ENCODE measurements at places on chromosomes 16 and 17.

DNA sequence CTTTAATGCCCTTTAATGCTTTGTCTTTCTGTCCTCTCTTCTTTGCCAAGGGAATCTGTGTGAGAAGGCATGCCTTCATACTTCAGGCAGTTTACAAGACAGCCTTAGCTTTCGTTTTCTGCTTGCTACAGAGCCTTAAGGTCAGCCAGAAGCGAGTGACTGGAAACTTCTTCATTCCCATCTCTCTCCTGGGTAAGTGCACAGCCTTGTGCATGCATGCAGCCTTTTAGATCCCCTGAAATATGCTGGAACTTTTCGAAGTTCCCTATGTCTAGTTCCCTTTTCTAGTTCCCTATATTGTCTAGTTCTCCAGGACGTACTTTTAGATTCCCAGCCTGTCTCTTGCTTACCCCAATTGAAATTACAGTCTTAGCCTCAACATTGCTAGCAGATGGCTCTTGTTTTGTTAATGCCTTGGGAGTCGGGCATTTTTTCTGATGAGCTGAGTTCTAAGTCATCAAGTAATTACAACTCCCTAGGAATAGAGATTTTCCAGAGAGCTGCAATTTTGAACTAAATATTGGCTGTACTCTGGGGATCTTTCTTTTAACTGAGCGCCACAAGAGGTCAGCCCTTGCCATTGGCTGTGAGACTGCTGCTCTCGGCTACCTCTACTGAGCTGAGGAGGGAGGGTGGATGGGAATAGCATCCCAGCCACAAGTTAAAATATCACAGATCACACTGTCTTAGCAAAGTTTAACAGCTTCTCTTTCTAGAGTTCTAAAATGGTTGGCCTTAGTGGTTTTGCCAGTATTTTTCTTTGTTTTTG is 22.7 kb upstream of the PPM1D start:
- peak; percentile 12 for DNase-seq

DNA sequence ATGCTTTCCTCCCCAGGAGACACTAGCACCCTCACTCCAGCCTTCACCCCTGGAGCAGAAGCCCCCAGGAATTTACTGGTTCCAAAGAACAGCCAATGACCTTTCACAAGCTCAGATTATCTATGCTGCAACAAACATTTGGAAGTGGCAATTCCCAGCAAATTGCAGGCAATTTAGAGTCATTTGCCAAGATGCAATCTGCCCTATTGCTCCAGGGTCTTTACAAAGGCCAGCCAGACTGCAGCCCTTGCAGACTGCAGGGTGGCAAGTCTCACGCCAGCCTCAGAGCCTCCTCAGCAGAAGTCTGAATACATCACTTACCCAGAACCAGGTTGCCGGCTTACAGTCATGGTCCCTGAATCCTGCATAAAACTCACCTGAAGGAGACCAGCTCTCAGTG is 21.8 kb downstream of the AXIN1 start:
- no peak for DNase-seq

DNA sequence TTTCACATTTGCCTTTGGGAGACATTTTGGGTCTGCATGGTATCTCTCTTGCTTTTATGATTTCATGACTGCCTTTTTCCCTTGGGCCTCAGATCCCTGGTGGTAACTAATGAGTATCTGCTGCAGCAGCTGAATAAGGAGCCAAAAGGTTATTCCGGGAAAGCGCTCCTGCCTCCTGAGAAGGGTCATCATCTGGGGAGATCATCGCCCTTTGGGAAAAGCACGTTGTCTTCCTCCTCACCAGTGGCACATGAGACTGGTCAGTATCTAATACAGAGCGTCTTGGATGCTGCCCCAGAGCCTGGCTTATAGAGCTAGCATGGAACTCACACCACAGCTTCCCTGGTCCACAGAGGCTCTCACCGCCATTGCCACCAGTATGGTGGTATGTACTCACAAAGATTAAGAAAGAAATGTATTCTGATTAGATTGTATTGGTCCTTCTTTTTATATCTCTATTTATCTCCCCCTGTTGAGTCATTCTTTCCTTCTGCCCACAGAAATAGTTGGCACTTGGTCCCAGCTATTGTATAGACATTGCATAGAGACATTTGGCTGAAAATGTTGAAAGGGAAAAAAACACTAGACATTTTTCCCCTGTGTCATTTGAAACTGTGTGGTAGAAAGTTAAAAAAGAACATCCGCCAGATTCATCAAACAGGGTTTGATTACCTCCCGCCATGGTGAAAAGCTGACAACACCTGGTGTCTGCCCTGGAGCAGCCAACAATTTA is 8.4 kb downstream of the TPPP3 start:
- no peak for DNase-seq

GRCh38 chr16:19328364-19328763 is 42.8 kb downstream of the CLEC19A start:
- no peak for DNase-seq

DNA sequence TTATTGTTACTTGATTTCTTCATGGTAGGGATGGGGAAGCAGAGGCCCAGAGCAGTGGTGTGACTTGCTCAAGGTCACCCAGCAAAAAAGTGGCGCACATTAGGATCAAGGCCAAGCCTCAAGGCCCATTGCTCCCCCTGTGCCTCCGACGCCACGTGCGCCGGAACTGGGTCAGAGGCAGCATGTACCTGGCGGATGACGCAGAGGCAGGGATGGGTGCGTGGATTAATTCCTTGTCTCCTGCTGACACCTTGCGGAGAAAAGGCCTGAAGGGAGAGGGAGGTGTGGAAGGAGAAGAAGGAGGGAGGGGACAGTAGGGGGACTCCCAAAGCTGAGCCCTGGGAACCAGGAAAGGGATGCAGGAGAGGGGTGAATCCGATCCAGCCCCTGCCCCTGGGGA is 18.5 kb downstream of the SBK1 start:
- DNase-seq = no peak

GRCh38 chr17:9195961-9196670 is 174.8 kb downstream of the NTN1 start:
- peak; percentile 6 for DNase-seq

DNA sequence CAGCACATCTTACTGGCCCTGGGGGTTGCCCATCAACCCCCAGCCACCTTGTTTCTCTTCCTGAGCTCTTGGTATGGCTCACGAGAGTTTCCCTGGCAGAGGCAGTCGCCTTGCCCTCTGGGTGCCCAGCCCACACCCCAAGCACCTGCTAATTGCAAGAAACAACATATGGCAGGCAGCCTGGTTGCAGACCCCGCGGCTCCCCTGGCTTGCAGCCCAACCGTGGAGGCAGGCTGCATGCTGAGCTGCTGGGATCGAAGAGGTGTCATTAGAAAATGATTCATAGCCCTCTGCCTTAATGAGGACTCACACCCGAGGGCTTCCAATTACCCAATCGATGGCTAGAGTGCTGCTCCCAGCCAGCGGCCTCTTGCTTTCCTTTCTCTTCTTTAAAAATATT is 115.7 kb downstream of the TMEM114 start:
- DNase-seq = no peak
